T-cell (primary cell): ENCODE measurements at places on chromosomes 1 and 21.

- H3K36me3 ChIP-seq, result no peaks in the 10 kb centered on the region
- H3K4me1 ChIP-seq, result no peaks in the 10 kb centered on the region
- H3K27me3 ChIP-seq, result peaks cover 70% of the 10 kb centered on the region
- H3K4me3 ChIP-seq, result no peak overlapping the region
- no peak for DNase-seq
Measured at GRCh38 chr1:32872192-32872460, 1.4 kb upstream of the FNDC5 start.

GRCh38 chr1:41282679-41283317 lies 40.7 kb upstream of the SCMH1 start:
- no peaks in the 10 kb centered on the region for H3K4me1 ChIP-seq
- no peak overlapping the region for H3K4me3 ChIP-seq
- H3K27ac ChIP-seq, result no peak overlapping the region
- H3K36me3 ChIP-seq, result no peaks in the 10 kb centered on the region
- no peak for DNase-seq

DNA sequence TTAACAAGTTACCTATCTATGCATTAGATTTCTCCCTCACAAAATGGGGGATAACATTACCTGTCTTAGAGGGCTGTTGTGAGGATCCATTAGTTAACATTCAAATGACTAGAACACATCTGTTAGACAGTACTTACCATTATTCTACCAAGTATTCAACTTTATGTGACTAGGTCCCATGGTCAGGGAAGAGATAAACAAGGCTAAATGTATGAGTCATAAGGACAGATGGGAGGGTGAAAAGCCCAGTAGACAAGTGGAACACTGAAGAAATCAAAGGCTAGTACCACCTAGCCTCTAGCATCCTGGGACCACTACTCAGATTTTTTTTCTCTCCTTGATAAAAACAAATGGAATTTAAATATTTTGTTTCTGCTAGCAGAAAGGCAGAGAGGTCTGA lies 9.0 kb upstream of the VHLL start:
- no peak overlapping the region for H3K27ac ChIP-seq
- no peak overlapping the region for H3K4me3 ChIP-seq
- peaks cover 3% of the 10 kb centered on the region for H3K36me3 ChIP-seq

DNA sequence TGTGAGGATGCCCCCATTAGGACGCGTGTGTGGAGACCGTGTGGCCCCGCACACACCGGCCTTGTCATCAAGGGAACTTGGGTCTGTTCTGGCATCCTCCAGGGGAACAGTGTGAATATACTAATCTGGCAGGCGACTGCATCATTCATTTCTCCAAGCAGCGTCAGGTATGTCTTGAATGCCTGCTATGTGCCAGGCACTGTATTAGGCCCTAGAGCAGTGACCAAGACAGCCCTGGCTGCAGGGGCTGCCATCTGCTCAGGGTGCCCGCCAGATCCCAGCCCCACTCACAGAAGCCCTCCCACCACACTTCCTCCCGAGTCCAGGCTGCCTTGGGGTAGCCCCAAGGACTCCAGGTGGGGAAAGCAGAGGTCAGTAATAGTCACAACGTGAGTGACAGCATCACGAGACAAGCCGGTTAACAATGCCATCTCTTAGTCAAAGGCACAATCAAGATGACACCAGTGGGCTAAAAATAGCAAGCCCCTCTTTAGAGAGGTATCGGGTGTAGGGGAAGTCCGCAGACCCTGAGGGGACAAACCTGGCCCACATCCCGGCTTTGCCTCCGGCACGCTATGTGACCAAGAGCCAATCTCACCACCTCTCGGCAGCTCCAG lies 7.5 kb upstream of the LAPTM5 start:
- no peaks in the 10 kb centered on the region for H3K27me3 ChIP-seq
- H3K4me3 ChIP-seq, result no peak overlapping the region
- no peaks in the 10 kb centered on the region for H3K36me3 ChIP-seq
- peaks cover 52% of the 10 kb centered on the region for H3K4me1 ChIP-seq
- no peak for DNase-seq

DNA sequence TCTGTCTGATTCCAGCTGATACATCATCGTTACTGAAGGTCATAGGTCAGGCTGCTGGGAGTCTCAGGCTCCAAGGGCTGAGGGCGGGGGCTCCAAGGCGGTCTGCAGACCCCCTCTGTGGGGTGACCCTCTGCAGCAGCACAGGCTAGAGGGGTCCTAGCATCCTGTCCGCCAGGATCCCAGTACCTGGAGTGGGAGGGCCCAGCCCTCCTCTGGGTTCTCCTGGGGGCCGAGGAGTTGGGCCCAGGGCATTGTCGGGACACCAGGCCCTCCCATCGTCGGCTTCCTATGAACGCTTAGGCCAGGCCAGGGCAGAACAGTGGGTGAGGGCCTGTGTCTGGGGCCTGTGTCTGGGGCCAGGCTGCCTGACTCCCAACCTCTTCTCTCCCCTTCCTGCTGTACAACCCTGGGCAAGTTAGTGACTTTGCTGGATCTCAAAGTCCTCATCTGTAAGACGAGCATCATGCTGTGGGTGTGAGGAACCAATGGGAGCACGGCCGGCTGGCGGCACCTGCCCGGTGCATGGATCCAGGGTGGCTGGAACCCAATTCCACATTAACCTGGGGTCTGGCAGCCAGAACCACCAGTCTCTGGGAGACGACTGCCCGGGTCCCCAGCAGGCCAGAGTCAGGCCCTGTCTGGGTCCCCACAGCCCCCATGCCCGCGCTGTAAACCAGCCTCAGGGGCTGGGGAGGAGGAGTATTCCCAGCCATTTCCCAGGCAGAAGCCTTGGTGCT lies 56.2 kb upstream of the COL18A1 start:
- H3K27ac ChIP-seq, result no peak overlapping the region
- no peaks in the 10 kb centered on the region for H3K36me3 ChIP-seq
- DNase-seq, result no peak

DNA sequence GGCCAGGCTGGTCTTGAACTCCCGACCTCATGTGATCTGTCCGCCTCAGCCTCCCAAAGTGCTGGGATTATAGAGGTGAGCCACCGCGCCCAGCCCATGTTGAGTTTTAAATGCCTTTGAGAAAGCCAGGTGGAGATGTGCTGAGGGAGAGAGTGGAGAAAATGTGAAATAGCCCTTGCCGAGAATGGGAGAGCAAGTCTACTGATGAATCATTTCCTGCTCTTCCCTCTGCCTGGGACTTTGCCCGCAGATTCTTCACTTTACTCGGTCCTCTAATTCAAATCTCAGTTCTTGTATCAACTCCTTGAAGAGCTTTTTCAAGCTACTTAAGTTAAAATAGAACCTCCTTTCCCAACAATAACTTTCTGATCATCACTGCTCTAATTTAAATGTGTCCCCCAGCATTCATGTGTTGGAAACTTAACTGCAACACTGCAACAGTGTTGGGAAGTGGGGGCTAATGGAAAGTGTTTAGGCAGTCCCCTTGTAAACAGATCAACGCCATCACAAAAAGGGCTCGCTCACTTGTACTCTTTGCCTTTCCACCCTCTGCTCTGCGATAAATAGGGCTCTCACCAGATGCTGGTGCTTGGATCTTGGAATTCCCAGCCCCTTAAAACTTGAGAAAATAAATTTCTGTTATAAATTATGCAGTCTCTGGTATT lies 27.8 kb downstream of the OSBPL9 start:
- H3K4me3 ChIP-seq, result no peak overlapping the region
- H3K27me3 ChIP-seq, result no peaks in the 10 kb centered on the region
- no peak for DNase-seq
- no peak overlapping the region for H3K27ac ChIP-seq
- peaks cover 2% of the 10 kb centered on the region for H3K36me3 ChIP-seq
- H3K4me1 ChIP-seq, result no peaks in the 10 kb centered on the region

GRCh38 chr1:58524353-58524945 lies 22.1 kb downstream of the OMA1 start:
- H3K36me3 ChIP-seq, result peaks cover 17% of the 10 kb centered on the region
- no peaks in the 10 kb centered on the region for H3K27me3 ChIP-seq

DNA sequence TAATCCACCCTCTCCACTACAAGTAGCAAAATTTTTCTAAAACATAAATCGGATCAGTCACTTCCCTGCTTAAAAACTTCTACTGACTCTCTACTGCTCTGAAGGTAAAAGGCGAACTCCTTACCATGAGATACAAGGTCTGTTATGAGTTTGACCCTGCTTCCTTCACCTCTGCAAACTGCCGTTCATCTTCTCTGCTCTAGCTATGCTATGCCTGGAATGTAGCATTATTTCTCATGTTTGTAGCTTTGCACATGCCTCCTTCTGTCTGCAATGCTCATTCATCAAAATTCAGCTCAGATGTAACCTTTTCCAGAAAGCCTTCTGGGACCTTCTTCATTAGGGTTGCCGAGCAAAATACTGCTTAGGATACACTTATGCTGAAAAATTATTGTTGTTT lies 30.8 kb downstream of the RPL5 start:
- DNase-seq, result no peak
- H3K27ac ChIP-seq, result no peak overlapping the region
- H3K36me3 ChIP-seq, result peaks cover 3% of the 10 kb centered on the region
- H3K4me1 ChIP-seq, result peaks cover 7% of the 10 kb centered on the region

DNA sequence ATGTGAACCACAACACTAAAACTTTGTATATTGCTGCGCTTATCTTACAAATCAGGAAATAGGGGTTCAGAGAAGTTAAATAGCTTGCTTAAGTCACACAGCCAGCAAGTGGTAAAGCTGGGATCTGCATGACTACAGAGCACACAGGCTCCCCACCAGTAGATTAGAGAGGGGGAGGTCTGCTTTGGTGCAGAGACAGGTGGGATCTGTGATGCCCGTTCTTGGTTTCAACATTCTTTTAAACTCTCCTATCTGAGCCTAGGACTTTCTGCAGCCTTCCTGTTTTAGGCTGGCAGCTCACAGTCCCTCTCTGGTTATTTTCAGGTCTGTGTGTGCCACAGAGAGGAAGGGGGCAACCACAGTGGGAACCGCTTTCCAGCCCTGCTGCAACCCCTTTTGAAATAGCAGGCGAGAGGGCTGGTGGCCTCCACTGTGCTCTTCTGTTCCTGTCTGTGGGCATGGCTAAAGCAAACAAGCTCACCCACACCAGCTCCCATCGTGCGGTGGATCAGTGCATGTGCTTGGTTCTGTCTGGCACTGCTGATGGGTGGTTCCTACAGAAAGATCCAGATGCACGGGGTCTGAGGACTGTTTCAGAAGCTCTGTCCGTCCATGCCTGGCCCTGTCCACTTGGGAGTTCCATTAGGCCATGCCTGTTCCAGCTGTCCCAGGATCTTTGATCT lies 1.7 kb upstream of the IL6R start:
- DNase-seq, result no peak
- H3K4me1 ChIP-seq, result peaks cover 70% of the 10 kb centered on the region
- H3K36me3 ChIP-seq, result no peaks in the 10 kb centered on the region
- H3K27me3 ChIP-seq, result no peaks in the 10 kb centered on the region
- H3K4me3 ChIP-seq, result no peak overlapping the region
- H3K27ac ChIP-seq, result peak overlapping the region; percentile 70

- H3K4me1 ChIP-seq, result peaks cover 2% of the 10 kb centered on the region
- H3K4me3 ChIP-seq, result no peak overlapping the region
- peaks cover 5% of the 10 kb centered on the region for H3K27me3 ChIP-seq
- no peak for DNase-seq
Measured at GRCh38 chr1:198829944-198830343, 191.1 kb downstream of the PTPRC start.

DNA sequence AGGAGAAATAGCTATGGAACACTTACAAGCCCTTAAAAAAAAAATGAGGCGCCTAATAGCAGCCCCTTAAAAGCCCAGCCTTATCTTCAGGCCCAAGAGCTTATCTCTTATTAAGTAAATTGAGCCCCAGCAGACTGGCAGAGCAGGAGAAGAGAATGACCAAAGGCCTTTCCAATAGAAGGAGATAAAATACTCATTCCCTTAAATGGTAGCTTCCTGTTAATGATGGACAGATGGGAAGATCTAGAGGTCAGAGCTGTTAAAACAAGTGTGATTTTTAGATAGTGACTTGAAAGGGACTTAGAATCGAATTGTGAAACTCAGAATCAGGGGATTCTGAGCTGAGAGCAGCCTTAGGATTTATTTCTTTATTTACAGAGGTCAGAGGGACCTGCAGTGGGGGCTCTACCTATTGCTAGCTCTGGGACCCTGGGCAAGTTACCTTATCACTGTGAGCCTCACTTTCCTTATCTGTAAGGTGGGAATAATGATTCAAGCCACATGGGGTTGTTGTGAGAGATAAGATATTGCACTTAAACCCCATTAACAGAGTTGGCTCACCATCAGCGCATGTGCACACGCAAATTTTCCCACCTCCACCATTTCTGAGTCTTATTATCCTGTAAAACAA lies 101.3 kb upstream of the C8B start:
- H3K27ac ChIP-seq, result no peak overlapping the region
- H3K4me3 ChIP-seq, result no peak overlapping the region
- H3K4me1 ChIP-seq, result no peaks in the 10 kb centered on the region
- no peak for DNase-seq
- no peaks in the 10 kb centered on the region for H3K27me3 ChIP-seq

DNA sequence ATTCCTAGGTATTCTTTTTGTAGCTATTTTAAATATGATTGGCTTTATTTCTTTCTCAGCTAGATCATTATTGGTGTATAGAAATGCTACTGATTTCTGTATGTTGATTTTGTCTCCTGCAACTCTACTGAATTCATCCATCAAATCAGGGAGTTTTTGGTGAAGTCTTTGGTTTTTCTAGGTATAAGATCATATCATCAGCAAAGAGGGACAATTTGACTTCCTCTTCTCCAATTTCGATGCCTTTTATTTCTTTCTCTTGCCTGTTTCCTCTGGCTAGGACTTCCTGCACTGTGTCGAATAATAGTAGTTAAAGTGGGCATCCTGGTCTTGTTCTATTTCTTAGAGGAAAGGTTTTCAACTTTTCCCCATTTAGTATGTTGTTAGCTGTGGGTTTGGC lies 27.5 kb upstream of the PRKACB start:
- DNase-seq, result no peak
- H3K27me3 ChIP-seq, result no peaks in the 10 kb centered on the region
- H3K4me1 ChIP-seq, result no peaks in the 10 kb centered on the region
- H3K4me3 ChIP-seq, result no peak overlapping the region
- H3K27ac ChIP-seq, result no peak overlapping the region
- no peaks in the 10 kb centered on the region for H3K36me3 ChIP-seq

GRCh38 chr1:203486618-203487370 lies 7.2 kb upstream of the OPTC start:
- H3K4me1 ChIP-seq, result peaks cover 17% of the 10 kb centered on the region
- no peaks in the 10 kb centered on the region for H3K36me3 ChIP-seq
- H3K27ac ChIP-seq, result no peak overlapping the region
- H3K27me3 ChIP-seq, result no peaks in the 10 kb centered on the region

GRCh38 chr1:96076589-96076988 lies 645.0 kb upstream of the PTBP2 start:
- H3K27ac ChIP-seq, result no peak overlapping the region
- no peaks in the 10 kb centered on the region for H3K4me1 ChIP-seq
- H3K36me3 ChIP-seq, result no peaks in the 10 kb centered on the region
- H3K4me3 ChIP-seq, result no peak overlapping the region

- no peak overlapping the region for H3K27ac ChIP-seq
- no peaks in the 10 kb centered on the region for H3K36me3 ChIP-seq
- H3K4me1 ChIP-seq, result no peaks in the 10 kb centered on the region
- H3K4me3 ChIP-seq, result no peak overlapping the region
- H3K27me3 ChIP-seq, result no peaks in the 10 kb centered on the region
Measured at GRCh38 chr1:63103682-63104081, 218.7 kb upstream of the FOXD3 start.

- no peak for DNase-seq
- H3K27me3 ChIP-seq, result peaks cover 2% of the 10 kb centered on the region
- no peaks in the 10 kb centered on the region for H3K4me1 ChIP-seq
Measured at GRCh38 chr1:67777016-67777415, 56.3 kb downstream of the GNG12 start.

GRCh38 chr21:44329086-44329889 lies 9.9 kb downstream of the CFAP410 start:
- no peak overlapping the region for H3K4me3 ChIP-seq
- H3K27me3 ChIP-seq, result no peaks in the 10 kb centered on the region
